NCI-H510A (cell line): ENCODE measurements at places on chromosomes 13 and 19.
A peak's percentile ranks its signal among the peaks of the same experiment; 100 is the strongest.

- peak; percentile 0 for DNase-seq
Measured at GRCh38 chr13:95002126-95002525, 289.8 kb upstream of the SOX21 start.

DNA sequence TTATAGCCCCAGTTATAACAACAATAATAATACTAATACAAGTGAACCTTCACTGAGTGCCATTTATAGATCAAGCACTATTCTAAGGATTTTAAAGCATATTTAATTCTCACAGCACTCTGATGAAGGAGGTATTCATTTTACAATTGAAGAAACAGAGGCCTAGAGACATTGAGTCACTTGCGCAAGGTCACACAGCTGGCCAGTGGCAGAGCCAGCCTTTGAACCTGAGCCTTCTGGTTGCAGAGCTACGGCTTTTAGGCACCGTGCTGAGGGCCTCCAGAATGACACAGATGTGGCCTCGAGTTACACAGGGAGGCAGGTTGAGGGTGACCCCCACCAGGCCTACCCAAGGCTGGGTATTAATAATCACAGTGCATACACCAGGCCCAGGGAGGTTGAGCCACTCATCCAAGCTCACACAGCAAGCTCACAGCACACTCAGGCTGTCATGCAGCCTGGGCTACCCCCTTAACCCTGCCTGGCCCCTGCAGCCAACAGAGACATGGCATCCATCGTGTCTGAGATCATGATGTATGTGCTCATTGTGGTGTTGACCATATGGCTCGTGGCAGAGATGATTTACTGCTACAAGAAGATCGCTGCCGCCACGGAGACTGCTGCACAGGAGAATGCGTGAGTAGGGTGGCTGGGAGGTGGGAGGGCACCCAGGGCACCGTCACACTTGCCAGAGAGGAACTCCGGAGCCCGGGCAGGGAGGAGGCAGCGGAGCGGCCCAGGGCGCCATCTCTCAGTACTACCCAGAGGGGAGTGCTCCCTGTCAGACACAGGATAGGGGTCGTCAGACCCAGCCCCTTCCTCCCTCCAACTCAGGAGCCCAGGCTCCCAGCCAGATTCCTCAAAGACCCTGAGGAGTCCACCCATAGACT, 2.7 kb upstream of the HPN start:
- DNase-seq: no peak

DNA sequence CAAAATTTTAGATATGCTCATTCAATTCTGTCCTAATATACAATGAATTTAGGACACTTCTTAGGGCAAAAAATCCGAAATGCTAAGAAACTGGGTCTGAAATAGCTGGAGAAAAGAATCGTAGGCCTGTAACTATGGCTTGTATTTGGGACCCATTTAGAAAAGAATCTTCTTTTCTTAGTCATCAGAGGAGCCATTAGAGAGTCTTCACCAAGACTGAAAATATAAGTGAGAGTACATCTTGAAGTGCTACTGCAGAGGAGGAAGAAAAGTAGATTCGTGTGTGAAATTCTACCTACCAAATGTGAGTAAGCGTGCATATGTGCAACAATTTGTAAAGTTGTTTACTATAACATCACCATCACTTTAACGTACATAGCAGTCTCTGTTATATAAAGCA, 8.8 kb upstream of the DACH1 start:
- DNase-seq: no peak

- DNase-seq: no peak
Measured at GRCh38 chr13:33280923-33281322, 4.6 kb downstream of the STARD13 start.

DNA sequence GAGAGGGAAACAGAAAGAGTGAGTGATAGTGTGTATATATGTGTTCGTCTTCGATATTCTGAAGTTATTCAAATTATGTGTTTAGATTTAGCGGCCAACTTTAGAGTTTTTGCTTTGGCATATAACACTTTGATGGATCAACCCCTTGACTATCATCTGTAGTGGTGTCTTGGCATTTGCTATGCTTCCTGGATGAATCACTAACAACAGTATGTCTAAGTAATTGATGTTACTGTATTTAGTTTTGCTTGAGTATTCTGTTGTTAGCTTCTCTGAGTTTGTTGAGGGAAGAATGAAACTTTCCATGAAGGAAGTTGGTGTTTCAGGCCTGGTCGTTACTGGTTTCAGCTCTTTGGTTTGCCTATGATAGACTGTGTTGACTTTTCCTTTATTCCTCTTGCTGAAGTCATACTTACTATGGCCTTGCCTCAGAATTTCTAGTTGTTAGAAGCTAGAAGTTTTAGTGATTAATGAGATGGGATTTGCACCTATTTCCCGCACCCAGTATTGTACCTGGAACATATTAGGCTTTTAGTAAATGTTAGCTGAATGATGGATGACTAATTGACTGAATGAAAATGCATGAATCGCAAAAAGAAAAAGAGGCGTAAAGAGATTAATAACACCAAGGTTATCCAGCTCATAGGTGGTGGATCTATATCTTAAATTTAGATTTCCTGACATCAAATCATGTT, 20.7 kb downstream of the NDFIP2 start:
- no peak for DNase-seq

- no peak for DNase-seq
Measured at GRCh38 chr13:99655351-99656091, 154.2 kb downstream of the TM9SF2 start.

- peak; percentile 64 for DNase-seq
Measured at GRCh38 chr13:98581971-98582702, 5.2 kb upstream of the STK24 start.

DNA sequence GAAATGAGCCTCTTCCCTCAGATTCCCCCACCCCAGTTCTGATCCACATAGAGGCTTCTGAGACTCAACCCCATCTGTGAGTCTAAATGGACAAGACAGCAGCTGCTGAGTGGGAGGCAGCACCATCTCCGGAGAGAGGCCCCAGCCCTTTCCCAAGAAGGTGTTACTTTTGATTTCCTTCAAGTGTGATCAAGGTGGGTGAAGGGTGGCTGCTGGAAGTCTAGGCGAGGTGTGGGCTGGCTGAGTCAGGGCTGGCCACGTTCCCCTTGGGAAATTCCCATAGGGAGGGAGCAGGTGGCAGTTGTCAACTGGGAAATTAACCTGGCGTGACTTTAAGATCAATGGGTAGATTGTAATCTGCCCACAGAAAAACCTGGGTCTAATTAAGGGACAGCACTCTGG, 148.0 kb downstream of the FOXO1 start:
- no peak for DNase-seq

DNA sequence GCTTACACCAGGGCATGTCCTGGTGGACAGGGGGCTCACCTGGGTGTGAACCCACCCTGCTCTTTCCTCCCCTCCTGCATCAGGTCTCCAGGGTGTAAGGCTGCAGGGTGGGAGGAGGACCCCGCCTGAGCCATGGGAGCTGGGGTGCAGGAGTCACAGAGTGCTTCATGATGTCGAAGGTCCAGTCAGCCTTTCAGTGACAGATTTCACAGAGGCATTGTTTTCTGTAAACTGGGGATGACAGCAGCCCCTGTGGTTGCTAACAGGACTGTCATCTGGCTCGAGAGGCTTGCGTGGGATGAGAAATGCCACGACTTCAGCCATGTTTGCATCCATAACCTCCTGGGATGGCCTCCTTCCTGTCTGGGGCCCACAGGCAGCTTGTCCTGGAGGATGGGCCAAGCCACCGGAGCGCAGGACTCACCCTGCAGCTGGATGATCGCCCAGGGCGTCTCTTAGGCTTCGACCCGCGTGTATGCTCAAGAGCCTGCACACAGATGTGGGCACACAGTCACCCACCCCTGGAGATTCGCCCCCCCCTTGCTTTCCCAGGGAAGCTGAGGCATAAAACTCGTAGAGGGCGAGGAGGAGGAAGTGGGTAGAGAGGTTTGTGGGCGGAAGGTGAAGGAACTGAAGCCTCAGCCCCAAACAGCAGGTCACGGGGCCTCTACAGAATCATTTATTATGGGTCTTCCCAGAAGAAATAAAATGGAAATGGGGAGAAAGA, 4.9 kb downstream of the NANOS3 start:
- DNase-seq: no peak

DNA sequence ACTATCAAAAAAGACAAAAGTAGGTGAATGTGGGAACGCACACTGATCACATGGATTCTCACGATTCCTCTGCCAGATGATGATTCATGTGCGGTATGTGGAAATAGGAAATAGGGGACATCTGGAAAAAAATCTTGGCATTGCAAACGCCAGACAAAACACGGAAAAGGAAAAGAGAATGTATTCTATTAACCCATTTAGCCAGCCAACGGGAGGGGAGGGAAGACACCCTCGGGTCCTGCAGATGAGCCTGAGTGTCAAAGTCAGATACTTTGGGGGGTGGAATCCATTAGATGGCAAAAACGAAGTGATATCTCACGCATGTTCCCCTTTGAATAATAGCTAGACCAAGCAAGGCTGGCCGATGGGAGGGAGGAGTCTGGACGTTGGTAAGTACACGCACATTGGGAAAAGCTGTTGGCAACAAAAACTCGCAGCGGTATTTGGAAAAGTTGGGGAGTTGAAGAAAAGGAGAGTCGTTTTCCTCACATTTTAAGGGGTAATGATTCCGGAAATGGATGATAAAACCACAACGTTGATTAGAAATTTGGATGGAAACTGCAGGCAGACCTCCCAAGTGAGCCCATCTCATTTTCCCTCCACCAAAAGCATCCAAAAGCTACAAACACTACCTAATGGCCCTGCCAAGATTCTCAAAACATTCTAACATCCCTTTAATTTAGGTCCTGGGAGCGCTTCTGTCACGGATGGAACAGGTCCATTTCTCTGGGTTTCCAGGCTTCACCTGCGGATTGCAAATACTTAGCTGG, 73.6 kb downstream of the COL4A1 start:
- no peak for DNase-seq

DNA sequence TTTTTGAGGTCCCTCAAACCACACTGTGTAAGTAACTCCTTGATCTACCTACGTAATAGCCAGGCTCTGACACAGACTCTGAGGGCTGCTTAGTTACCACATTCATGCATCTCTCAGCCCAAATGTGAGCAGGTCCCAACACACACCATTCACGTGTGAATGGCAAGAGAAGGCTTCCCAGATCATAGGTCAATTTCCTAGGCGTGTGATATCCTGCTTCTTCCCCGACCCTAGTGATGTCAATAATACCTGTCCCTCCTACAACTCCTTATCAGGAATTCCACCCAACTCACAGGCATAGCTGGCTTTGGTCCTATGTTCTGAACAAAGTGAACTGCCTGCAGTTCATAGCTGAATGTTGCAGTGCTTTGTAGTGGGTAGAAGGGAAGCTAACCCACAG, 334.5 kb downstream of the RFC3 start:
- DNase-seq: no peak
